ENCODE measurements at places on chromosomes 2 and 18.

DNA sequence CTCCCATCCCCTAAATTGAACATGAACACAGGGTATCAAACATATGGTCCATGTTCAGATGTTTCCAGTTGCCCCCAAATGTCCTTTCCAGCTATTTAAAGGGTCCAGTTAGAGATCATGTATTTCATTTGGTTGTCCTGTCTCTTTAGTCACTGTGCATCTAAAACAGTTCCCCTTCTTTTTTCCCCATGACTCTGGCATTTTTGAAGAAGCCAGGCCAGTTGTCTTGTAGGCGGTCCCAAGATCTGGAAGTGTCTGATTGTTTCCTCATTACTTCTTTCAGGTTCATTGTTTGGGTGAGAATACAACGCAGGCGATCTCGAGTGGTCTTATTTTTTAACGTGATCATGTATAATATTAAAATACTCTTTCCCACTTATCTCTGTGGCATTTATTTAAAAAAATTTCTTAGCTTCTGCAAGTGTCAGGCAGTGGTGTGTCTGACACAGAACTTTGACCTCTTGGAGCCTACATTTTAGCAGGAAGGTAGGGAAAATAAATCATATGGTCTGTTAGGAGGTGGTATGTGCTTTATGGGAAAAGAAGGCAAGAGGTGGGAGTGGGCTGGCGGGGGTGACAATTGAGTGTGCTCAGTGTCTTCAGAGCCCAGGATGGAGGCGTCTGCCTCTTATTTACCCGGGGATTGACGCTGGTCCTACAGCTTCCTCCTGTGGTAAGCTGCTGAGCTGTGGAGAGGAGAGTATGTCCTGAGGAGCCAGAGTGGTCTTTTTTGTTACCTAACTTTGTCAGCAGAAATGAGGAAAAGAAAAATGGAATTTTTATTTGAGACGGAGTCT, 8.1 kb downstream of the RAB31 start:
- DNase-seq = no peak

DNA sequence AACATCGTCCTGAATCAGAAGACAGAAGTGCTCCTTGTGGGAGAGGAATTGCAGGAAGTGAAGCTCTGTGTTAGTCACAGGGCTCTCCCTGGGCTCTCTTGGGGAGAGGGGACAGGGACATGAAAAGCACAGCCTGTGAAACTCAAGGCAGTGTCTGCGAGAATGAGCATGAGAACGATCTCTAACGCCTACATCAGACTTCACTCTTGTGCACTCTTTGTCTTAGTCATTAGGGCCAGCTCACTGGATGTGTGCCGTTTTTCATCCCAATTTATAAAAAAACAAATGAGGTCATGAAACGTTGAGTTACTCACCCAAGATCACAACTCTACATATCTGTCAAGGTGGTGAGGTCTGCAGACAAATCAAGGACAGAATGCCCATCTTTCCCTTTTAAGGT, 27.0 kb upstream of the TWIST2 start:
- DNase-seq = no peak

GRCh38 chr2:233638836-233639235, 2.6 kb downstream of the UGT1A10 start:
- DNase-seq = no peak

DNA sequence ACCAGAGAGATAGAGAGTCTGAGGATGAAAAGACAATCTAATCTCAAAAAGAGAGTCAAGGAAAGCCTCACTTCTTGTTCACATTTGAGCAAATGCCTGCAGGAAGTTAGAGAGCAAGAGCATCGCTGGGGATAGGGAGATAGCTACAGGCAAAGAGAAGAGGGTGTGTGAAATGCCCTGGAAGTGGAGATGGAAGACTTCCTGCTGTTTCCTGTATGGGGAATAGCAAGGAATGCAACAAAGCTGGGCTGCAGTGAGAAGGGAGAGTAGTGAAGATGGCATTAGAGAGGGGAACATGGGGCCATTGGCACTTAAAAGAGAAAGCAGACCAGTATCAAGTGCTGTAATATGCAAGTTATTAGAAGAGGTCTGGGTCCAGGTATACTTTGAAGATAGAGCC, 488.6 kb downstream of the METTL4 start:
- no peak for DNase-seq

DNA sequence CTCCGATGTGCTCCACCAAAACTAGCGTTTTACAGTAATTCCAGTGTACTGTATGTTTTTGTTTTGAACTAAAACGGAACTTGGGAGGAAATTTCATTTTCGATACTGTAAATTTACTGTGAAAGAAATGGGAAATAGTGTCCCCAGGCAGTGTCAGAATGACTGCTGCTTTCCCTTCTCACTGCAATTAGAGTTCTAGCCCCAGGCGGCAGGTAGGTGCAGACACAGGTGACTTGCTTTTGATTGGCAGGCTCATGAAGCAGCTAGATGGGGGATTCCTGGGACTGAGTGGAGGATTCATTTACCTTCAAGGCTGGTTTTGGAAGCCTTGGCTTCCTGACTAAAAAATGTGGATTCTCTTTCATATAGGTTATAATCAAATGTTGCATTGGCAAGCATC, 27.0 kb downstream of the RPRM start:
- DNase-seq = no peak

GRCh38 chr2:155391613-155392130, 693.2 kb downstream of the KCNJ3 start:
- DNase-seq = no peak

- no peak for DNase-seq
These were observed 44.1 kb upstream of the TTC39C start for GRCh38 chr18:23970161-23971096.

- DNase-seq = no peak
These were observed 637.8 kb upstream of the CHAC2 start for GRCh38 chr2:53129851-53130250.

GRCh38 chr2:190912726-190913125, 32.1 kb downstream of the GLS start:
- no peak for DNase-seq

GRCh38 chr2:143928613-143929012, 591.3 kb downstream of the ZEB2 start:
- no peak for DNase-seq

- DNase-seq = no peak
These were observed 98.9 kb upstream of the EPAS1 start for GRCh38 chr2:46198164-46198883.
